Spleen (tissue), 13 donors: ENCODE measurements at places on chromosomes 4 and X.

GRCh38 chr4:8202108-8203051 is 3.3 kb downstream of the SH3TC1 start:
- DNase-seq: no peak

DNA sequence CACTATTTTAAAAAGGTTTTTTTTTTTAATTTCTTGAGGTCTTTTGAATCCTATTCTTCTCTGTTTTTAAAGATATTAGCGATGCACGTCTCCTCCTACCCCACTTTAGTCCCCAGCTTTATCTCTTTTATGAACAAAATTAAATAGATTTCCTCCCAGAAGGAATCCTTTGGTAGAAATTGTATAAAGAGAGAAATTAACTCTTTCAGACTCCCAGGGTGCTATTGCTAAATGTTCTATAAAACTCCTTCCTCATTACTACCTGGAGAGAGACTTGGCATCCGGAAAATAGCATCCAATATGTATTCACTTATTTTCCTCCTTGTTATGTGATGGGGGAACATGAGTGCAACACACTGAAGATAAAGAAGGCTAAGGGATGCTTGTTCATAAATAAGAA is 16.5 kb upstream of the PACRGL start:
- DNase-seq: no peak

DNA sequence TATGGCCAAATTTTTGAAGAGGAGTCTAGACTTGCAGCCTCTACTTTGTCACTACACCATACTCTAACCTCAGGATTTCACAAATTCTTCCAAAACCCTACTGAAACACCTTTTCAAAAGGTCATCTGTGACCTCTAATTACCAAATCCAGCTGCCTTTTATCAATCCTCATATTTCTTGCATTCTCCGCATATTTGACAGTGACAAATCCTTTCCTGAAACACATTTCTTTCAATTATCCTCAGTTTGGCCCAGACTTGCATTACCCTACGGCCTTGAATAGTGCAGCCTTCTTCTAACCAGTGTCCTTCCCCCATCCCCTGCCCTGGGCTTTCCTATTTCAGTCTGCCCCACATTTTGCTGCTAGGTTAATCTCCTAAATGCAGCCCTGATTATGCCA is 25.5 kb downstream of the MID2 start:
- DNase-seq: no peak

DNA sequence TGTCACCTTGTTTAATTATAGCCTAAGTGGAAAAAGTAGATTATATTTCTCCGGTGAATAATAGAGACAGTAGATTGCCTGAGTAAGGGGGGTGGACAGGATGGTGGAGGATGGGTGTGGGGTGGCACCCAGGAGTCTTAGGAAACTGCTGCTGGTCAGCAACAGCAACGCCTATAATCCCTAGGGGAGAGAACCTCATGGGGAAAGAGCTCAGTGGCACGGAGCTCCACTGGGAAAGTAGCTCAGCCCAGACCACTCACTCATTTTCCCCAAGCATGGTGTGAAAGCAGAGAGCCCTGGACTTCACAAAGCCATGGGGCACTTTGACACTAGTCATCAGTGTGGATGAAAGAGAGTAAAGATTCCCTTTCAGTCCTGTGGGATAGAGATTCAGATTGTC is 31.1 kb downstream of the METTL14 start:
- DNase-seq: no peak

GRCh38 chrX:18537524-18537923 is 112.1 kb downstream of the CDKL5 start:
- DNase-seq: no peak

GRCh38 chr4:182577411-182577810 is 334.2 kb downstream of the TENM3 start:
- DNase-seq: no peak

- DNase-seq: no peak
These were observed 88.0 kb upstream of the CBR4 start for GRCh38 chr4:169098054-169098497.

DNA sequence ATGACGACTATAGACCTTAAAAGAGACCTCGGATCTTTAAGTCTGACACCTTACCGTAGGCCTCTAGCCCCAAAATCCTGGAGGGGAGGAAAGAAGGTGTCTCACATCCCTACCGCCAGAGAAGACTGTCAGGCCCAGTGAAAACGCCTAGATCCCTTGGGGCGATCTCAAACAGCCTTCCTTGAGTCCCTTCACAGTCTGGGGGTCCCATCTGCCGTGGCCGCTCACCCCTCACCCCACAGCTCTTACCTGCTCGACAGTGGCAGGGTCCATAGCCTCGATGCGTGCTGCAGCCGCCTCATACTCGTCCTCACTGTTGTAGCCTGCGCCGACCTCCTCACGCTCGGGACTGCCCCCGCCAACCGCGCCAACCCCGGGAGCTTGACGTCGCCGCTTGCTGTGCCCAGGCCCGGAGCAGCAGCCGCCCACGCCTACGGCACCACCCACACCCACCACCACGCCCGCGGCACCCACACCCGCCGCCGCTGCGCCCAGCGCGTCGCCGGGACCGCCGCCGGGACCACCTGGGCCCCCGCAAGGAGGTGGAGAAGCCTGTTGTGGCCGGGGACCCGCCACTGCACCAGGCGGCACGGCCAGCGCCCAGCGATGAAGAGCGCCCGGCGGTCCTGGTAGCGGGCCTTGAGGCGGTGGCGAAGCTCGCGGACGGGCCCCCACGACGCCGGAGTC is 536 bp downstream of the OTUD5 start:
- DNase-seq: peak; percentile 87
